Hypothalamus (tissue), 51 donors: ENCODE measurements at places on chromosomes 2 and 18.

DNA sequence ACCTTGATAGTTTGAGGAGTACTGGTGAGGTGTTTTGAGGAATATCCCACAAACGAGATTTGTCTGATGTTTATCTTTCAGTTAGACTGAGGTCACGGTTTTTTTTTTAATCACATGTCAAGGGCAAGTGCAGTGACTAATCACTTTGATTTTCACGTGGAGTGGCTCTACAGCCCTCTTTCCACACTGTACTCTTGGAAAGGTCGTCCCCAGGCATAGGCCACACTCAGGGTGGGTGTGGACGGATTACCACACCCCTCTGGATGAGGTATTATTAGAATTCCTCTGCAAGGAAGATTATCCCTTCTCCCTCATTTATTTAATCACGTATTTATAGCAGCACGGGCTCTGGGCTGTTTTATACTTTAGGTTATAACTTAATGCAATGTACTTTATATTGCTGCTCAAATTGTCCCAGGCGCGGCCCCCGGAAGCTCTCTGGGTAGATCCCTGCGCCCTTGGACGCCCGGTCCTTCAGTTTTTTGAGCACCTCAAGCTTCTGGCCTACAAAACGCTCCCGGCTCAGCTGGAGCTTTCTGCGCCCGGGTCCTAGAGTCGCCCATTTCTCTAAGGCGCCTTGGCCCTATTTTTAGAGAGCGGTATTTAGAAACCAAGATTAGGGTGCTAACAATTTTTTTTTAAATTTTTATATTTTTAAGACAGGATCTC is 515 bp upstream of the PLEKHB2 start:
- DNase-seq: peak; percentile 71

DNA sequence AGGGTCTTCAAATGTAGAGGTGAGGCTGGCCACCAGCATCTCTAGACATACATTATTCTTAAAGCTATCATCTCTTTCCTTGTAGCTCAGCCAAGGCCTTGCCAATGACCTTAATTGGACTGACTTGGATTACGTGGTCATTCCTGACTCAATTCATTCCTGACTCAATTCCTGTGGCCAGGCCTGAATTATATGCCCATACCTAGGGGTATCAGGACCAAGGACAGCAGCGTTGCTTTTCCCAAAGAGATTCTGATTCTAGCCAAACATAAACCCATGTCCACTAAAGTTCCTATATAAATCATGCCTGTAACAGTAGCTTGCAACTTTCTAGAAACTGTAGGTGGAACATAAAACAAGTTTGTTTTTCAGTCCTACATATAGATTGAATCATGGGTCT is 231.7 kb downstream of the ARL6IP6 start:
- no peak for DNase-seq

- DNase-seq: no peak
Observed at GRCh38 chr2:45950606-45951005, 299.1 kb downstream of the PRKCE start.

- DNase-seq: no peak
Observed at GRCh38 chr2:23828986-23829385, 97.9 kb downstream of the ATAD2B start.

DNA sequence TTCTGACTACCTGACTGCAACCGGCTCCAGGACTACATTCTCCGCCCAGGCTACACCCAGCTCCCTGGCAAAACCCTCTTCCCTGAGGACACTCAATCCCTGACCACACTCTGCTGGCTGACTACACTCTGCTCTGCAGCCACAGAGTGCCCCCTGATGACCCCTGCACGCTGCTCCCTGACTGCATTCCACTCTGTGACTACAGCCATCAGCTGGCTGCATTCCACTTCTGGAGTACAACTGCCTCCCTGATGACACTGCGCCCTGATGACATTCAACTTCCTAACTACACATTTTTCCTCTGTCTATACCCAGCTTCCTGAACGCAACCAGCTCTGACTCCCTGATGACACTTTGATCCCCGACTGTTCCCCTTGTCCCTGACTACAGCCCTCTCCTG is 71.3 kb upstream of the NRXN1 start:
- no peak for DNase-seq

- no peak for DNase-seq
Observed at GRCh38 chr2:136386046-136386445, 268.1 kb upstream of the CXCR4 start.

DNA sequence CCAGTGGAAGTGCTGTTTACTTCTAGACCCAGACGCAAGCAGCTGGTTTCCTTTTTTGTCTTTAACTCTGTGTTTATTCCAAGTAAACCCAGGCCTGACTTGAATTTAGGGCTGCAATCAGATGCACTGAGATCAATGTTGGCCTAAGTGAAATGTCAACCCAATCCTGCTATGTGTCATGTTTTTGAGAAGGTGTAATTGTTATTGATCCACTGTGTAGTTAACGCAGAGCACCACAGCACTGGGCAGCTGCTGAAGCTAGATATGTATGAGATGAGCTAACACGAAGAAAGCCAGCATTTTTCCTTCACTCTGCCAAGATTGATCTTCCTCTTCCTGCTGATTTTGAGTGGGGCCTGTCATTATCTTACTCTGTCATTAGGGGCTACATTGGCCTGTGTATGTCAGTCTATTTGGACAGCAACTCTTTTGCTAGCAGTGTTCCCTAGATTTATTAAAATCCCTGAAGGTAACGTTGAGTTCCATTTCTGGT is 18.9 kb upstream of the DLX1 start:
- DNase-seq: no peak

DNA sequence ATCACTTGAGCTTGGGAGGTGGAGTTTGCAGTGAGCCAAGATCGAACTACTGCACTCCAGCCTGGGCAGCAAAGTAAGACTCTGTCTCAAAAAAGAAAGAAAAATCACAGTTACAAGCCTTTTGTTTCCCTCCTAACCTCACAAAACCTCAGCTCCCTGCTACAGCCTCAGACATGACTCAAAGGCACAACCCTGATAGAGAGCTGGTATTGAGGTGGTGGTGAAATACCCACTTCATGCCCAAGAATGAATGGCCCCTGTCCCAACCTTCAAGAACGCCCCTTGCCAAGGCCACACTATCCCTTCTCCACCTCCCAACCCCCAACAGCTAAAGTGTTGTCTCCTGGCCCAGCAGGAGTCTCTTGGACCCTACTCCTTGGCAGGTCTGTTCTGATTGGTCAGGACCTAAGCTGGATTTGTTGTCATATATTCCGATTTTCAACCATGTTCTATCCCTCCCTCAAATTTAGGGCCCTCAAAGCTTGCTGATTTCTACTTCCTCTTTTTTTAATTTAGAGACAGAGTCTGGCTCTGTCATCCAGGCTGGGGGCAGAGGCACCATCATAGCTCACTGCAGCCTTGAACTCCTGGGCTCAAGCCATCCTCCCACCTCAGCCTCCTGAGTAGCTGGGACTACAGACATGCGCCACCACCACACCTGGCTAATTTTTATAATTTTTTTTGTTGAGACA is 61.9 kb upstream of the BZW1 start:
- no peak for DNase-seq

GRCh38 chr2:174759381-174760065 is 4.7 kb downstream of the CHRNA1 start:
- no peak for DNase-seq

DNA sequence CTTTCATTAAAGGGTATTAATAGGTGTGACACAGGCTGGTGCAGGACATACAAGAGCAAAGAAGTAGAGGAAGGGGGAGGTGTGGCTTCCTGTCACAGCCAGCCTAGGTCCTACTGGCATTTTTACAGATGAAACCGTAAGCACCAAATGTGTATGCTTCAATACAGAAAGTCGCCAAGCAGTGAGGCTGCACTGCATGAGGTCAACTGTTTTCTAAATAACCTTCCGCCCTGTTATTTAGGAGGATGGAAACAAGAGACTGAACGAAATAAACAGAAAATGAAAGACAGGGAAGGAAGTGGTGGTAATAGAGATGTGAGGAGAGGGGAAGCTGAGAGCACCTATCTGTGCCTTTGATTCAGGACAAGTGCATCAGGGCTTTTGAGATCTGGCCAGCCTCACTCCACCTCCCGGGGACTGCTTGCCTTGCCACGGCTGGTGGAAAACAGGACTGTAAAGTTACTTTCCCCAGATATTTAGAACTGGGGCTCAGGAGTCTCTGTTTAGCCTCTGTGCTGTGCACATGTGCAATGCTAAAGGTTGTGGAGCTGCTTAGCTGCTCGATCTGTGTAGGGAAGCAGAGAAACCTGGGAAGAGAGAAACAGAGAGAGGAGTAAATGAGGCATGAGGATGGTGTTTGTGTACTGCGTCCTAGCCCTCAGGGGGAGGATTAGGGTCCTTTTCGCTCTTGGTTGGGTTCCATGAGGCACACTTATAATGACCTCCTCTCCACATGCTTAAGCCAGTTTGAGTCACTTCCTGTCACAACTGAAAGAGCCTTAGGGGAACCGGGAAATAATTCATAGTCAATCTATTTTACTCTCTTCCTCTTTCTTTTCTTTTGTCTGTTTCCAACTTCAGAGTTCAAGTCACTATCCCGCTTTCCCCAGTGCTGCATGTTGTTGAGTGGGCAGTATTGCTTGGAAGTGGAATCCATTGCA is 62.3 kb upstream of the BOD1L2 start:
- no peak for DNase-seq

- DNase-seq: no peak
Observed at GRCh38 chr2:241309684-241310117, 5.8 kb downstream of the HDLBP start.

GRCh38 chr18:29004921-29005320 is 828.0 kb upstream of the CDH2 start:
- no peak for DNase-seq

DNA sequence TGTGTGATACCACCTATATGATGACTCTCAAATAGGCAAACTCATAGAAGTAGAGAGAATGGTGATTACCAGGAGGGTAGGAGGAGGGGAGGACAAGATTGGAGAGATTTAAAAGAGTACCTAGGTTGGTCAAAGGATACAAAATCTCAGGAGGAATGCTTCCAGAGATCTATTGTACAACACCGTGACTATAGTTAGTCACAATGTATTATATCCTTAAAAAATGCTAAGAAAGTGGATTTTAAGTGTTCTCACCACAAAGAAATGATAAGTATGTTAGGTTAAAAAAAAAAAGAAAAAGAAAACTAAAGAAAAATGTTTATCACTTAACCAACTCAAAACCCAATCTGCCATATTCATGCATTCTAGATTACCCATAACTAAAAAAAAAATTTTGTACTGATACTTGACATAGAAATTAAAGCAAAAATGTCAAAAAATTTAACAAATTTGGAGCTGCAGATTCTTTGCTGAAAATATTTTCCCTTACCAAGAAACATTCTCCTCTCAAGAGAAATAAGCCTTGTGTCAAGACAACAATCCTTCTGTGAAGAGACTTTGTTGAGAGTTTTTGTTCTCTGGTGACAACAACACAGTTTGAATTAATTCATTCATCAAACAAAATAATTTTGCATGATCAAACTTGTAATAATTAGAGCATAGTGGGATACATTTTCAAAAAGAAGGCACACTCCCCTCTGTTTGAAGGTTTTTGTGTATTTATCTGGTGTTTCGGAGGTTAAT is 213.1 kb downstream of the DNER start:
- DNase-seq: no peak

DNA sequence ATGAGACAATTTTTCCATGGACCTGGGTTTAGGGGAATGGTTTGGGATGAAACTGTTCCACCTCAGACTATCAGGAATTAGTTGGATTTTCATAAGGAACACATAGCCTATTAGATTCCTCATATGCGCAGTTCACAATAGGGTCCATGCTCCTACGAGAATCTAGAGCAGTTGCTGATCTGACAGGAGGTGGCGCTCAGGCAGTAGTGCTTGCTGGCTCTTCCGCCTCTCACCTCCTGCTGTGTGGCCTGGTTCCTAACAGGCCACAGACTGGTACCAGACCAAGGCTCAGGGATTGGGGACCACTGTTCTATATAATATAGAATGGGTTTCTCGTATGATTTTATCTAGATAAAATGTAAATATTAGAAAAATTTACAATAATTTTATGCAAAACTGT is 338.7 kb downstream of the CPS1 start:
- no peak for DNase-seq

DNA sequence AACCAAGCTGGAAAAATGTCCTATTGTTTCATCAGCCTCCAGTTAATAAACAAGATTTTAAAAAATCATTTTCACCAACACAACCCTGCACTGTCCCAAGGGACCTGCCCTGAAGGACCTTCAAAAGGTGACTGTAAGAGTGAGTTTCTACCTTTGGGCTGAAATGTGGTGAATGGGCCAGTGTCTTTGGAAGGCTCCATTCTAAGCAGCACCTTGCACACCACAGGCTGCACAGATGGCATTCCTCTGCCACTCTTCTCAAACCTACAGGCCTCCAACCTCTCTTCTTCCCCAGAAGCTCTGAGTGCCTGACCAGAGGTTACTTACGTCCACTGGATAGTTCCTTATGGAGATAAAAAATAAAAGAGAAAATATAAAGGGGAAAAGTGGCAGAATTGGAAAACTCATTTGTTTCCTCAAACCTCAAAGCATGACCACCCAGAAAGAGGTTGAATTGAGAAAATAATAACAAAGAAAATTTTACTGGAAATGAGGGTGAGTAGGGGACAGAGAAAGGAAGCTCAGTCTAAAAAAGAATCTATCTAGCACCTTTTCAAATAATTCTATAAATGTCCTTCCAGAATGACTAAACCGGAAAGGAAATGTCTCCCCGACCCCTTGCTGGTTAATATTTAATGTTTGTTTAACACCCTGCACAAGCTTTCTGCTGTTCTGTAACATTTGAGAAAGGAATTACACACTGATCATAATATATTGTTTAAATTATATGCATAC is 175.7 kb downstream of the METTL4 start:
- DNase-seq: no peak

DNA sequence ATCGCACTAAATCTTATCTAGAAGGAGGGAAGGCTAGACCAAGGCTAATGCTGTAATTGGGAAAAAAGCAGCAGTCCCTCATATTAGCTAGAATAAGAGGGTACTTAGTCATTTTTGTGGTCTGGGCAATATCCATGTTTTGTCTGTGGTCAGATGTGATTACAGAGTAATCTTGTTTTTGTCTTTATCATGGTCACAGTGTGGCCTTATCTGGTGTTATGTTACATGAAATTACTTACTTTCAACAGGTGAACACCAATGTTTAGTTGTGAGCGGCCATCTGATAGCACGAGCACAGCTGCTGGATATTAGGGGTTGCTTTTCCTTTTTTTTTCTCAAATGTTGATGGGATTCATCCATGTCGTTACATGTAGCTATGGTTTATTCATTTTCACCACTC is 23.7 kb upstream of the PLEKHM3 start:
- DNase-seq: no peak
